Left renal cortex interstitium (tissue), 4 donors: ENCODE measurements at places on chromosomes 2 and 18. TPM values are rescaled to one million over a fixed set of nuclear protein-coding genes. Genes with fewer than 3 reads are reported as not detected.

Gene PCARE
- polyA plus RNA-seq: 0.35 TPM

Gene LRRTM1
- polyA plus RNA-seq: 17.3 TPM

Gene TSPYL6
- polyA plus RNA-seq: not detected

Gene HTR2B
- polyA plus RNA-seq: 24.1 TPM

Gene APLF
- 3.9 TPM for polyA plus RNA-seq

Gene ALK
- 0.30 TPM for polyA plus RNA-seq

Gene PFN4
- 3.0 TPM for polyA plus RNA-seq

Gene XDH
- 0.23 TPM for polyA plus RNA-seq
